ENCODE measurements at places on chromosomes 6 and 20.

DNA sequence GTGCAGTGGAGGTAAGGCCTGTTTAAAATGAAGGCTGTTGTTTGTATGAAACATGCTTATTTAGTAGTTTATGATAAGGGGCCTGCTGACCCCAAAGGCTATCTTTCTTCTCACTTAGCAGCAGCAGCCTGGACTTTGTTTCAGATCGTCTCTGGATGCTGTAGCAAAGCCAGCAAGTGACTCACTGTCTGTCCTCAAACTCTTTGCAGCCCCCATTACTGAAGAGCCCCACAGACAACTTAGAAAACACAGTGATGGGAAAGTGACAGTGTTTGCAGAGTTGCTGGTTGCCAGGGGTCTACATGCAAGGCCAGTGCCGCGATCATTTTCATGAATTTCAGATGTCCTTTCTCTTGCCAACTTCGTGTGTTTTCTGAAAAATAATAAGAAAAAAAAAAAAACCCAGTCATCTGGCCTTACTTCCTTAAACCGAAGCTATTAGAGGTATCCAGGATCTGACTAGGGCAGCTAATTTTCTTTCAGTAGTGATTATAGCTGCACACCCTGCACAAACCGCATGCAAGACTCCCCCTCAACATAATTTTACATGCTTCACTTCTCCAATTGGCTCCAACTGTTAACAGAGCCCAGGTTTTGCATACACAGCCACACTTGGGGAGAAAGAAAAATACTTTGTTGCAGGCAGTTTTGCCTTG lies 11.6 kb upstream of the F13A1 start:
- DNase-seq: no peak

GRCh38 chr20:1890469-1891262 lies 4.5 kb upstream of the SIRPA start:
- DNase-seq: no peak

- no peak for DNase-seq
Observed at GRCh38 chr6:91566467-91566866, 979.6 kb upstream of the MAP3K7 start.

DNA sequence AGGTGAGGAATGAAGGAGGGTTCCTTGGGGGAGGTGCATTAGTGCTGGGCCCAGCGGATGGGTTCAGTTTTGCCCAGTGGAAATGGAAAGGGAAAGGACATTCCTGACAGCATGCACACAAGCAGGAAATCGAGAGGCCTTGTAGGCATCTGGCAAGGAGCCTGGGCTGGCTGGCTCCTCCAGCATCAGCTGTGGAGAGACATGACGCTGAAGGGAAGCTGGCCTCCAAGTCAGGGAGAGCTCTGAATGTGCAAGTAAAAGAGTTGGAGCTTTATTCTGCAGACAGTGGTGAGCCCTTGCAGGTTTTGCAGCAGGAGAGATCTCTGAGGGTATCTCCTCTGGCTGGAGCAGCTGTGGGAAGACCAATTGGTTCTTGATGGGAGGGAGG lies 154.3 kb downstream of the MRPL14 start:
- no peak for DNase-seq

DNA sequence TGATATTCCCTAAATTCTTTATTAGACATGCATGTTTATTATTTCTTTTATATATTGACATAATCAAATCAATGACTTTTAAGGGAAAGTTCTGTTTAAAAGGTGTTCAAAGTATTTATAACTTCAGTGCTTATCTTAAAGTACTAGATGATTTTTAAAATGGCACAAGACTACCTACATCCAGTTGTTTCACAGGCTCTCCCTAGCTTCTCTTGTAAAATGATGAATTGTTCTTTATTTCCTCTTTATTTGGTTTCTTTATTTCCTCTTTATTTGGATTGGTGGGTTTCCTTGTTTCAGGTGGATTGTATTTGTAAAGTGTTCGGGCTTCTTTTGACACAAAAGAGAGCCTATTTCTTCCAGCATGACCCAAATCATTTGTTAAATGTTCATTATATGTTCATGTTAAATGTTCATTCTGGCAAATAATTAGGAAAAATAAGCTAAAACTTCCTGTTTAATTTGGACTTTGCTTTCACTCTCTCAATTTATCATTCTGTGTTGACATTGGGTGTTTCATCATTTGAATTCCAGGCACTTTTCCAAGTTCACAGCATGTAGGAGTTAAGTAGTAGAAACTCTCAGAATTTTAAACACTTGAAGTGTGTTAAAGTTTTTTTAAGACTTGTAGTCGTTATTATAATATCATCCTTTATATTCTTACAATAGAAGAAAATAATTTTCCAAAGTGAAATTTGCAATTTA lies 24.6 kb downstream of the MLIP start:
- DNase-seq: no peak

GRCh38 chr6:44253307-44254101 lies 3.8 kb downstream of the SLC35B2 start:
- no peak for DNase-seq
